ENCODE measurements at places on chromosomes 6 and 20.

- DNase-seq = no peak
These were observed 98.8 kb upstream of the HDGFL1 start for GRCh38 chr6:22470454-22471131.

- DNase-seq = peak; percentile 10
These were observed 13.2 kb downstream of the TMEM74B start for GRCh38 chr20:1171461-1172093.

- DNase-seq = peak; percentile 99
These were observed 3.4 kb upstream of the NSFL1C start for GRCh38 chr20:1469925-1470571.

DNA sequence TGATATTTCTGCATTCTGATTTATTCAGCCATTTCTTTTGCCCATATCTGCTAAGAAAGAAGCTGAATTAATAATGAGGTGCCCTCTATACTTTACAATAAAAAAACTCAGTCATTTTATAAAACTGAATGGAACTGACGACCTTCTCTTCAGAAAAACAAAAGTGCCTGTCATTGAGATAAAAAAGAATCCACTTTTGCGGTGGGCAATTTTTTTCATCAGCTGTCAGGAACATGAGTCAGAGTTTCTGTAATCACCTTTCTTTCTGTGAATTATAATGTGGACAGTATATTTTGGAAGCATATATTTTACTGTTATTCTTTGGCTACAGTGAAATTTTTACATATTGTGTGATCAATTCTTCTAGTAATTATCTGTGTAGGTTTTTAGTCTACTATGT is 33.4 kb downstream of the IL20RA start:
- no peak for DNase-seq

DNA sequence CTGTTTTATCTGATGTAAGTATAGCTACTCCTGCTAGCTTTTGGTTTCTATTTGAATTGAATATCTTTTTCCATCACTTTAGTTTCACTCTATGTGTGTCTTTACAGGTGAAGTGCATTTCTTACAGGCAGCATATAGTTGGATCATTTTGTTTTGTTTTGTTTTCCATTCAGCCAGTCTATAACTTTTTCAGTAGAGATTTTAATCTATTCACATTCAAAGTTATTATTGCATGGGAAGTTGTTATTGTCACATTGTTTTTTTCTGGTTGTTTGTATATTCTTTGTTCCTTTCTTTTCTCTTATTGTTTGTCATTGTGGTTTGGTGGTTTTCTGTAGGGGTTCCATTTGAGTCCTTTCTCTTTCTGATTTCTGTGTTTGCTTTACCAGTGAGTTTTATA is 151.2 kb downstream of the PDE10A start:
- no peak for DNase-seq

DNA sequence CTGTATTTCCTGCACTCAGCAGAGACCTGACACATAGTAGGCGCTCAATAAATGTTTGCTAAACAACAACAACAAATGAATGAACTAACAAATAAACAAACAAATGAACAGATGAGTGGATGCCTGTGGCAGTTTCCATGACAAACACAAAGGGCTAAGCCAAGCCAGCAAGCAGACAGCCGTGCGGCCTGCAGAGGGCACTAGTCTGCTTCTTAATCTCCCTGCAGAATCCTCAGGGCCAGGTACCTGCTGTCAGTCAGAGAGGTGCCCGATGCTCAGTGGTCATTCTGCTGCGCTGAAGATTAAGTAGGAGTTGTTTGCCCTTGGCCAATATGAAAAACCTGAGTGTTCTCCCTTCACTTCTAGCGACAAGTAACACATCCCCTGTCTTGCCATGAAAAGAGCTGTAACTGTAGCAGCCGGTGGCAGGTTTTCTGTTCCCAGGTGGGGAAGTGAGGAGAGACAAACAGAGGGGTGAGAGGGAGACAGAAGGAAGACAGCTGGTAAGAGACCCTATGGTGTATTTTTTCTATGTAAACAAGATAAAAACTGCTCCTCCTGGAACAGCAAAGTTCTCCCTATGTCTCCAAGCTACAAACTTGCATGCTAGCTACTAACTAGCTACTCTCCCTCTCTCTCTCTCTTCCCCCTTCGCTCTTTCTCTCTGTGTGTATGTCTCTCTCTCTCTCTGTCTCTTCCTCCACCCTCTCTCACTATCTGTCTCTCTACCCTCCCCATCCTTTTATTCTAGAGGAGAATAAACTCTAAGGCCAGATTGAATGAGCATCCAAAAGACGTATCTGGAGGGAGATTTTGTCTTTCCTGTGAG is at the start of gene MC3R:
MC3R (plus strand) TSS at position 779 of the 829 bp plus-strand sequence. CDS start 112 bp downstream, outside the sequence.
- peak; percentile 8 for DNase-seq

DNA sequence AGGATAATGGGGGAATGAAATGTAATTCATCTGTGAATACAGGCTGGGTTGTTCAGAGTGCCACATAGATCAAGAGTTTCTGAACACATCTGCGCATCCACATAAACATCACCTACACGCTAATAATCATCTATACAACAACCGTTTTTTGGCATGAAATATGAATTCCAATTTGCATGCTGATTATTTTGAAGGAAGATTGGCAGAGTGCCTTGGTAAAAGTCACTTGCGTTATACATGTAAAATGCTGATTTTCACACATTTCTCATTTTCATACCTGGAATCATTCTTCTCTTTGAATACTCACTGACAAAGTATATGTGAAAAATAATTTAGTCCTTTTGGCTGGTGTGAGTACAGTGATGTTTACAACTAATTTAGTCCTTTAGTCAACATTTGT is 17.7 kb downstream of the COL9A1 start:
- no peak for DNase-seq

DNA sequence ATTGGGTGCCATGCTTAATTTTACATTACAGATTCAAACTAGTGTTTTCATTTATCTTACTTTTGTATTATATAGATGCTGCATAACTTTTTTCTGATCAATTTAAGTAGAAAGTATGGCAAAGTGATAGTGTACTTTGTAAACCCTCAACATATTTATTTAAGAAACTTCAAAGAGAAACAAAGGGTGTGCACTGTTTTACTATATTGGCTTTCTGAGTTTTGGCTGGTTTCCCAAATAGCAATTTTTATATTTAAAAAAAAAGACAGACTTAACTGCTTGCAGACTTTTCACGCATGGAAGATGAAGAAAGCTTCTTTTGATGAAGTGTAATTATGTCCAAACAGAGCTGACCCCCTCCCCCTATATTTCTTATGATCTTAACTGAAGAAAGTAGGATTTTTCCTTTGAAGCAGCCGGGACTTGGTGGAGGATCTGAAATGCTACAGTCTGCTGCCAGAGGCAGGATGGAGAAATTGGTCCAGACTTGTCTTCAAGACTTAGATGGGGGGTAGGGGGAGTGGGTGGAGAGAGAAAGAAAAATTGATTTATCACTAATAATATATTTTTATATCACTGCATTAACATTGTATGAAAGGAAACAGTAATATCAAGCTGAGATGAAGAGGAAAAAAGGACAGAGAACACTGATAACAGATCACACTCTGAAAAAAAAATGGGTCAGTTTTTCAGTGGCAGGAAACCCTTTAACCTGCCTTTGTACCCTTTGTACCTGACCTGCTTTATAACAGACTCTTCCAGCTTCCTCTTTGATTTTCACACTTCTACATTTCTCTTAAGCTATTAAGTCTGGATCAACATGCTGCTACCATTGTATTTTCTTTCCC is 56.0 kb upstream of the SUPT3H start:
- no peak for DNase-seq

DNA sequence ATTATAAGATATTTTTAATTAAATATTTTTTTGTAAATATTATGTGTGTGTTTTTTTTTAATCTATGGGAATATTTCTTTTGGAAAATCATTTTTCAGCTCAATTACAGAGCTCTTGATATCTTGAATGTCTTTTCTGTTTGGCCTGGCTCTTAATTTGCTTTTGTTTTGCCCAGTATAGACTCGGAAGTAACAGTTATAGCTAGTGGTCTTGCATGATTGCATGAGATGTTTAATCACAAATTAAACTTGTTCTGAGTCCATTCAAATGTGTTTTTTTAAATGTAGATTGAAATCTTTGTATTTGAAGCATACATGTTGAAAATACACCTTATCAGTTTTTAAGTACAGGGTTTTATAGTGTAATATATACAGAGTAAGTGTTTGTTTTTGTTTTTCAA is 2.6 kb downstream of the ID4 start:
- no peak for DNase-seq

GRCh38 chr20:34629342-34629741 is 47.5 kb downstream of the PIGU start:
- DNase-seq = no peak

Measured in GM04504 (cell line).